Activated CD4-positive, alpha-beta T cell treated with anti-CD3 and anti-CD28 coated beads, Interleukin-2, amount 50 U/mL, for 4 hours (primary cell): ENCODE measurements at places on chromosomes 1 and 21.

- no peak for DNase-seq
These were observed 634 bp downstream of the MYCBP start for GRCh38 chr1:38872401-38873026.

DNA sequence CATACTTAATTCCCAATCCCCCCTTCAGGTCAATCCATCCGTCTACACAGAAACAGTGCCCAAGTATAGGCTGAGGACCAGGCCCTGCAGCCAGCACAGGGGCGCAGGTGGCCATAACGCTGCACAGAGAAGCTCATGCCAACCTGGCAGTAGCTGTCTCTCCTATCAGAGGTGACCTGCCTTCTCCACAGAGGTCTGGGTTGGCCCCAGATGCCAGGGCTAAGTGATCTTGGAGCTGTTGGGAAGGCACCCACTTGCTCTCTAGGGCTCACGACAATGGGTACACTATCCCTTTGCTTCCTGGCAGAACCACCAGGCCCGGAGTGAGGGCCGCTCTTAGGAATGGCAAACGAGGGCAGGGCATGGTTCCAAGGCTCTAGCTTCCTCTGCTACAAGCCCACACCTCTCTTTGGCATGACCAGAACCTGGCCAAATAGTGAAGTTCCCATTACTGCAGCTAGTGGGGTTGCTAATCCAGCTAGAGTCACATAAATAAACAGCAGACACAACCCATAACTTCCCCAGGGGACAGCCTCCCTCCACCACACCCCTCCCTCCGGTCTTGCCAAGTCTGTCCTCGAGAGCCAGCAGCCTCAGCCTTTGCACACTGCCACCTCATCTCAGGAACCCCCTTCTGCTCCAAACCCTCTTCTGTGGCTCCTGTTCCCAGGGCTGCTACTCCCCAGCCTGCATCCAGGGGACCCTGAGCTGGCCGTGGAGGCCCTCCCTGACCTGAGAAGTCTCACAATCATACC is 113.0 kb downstream of the GLIS1 start:
- no peak for DNase-seq

DNA sequence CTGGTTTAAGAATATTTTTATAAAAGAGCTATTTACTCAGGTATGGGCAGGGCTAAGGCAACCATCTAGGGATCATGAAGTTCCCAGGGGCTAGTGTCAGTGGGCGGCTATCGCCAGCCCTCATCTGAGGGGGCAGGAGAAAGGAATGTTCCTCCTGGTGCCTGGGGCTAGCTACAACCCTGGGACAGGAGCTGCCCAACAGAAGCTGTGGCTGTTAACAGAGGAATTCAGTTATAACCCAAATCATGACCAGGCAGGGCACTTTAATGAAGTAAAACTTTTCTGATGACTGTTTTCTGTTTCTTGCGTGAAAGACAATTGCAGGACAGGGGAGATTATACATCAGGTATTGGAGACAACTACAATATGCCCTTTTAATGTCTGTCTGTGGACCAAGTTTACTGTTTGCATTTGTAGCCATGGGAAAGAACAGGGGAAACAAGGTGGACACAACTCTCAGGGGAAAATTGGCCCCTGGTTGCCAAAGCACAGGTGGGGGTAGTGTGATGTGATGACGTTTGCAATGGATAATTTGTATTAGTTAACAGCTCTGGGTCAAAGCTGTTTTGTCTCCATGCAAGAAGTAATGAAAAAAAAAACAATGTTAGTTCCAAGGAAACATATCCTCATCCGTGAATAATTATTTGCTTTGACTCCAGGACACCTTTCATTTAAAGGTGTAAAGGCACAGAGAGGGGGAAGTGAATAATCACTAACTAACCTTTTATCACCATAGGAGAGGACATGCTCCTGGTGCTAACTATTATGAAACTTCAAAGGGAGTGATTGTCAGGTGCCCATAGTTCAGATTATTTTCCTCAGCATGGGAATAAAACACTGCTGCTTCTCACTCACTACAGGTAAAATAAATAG is 105.2 kb downstream of the TSEN15 start:
- DNase-seq: no peak

DNA sequence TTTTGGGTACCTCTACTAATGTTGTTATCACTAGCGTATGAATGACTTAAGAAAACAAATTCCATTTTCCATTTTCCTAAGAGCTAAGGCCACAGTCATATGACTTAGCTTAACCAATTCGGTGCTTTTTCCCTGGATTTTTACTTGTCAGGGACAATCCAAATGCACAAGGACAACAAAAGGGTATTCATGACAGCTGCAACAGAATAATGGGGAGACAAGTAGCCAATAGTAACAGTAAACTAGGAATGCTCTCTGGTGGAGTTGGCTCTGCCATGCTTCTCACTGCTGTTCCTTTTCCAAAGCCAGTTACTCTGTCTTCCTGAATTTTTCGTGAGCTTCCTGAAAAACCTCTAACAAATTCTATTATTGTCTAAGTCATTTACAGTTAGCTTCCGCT is 52.9 kb downstream of the LRRIQ3 start:
- no peak for DNase-seq

DNA sequence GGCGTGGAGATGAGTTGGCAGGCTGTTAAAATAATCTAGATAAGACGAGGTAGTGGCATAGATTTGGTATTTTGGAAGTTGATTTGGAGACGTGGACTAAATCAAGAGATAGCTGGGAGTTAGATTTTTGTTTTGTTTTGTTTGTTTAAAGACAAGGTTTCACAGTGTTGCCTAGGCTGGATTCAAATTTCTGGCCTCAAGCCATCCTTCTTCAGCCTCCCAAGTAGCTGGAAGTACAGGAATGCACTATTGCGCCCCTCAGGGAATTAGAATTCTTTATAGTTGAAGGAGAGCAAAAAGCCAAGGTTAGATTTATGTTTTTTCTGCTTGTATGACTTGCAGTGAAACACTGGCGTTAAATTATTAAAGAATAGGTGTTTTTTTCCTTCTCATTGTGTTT is 22.3 kb upstream of the SNRPE start:
- no peak for DNase-seq

DNA sequence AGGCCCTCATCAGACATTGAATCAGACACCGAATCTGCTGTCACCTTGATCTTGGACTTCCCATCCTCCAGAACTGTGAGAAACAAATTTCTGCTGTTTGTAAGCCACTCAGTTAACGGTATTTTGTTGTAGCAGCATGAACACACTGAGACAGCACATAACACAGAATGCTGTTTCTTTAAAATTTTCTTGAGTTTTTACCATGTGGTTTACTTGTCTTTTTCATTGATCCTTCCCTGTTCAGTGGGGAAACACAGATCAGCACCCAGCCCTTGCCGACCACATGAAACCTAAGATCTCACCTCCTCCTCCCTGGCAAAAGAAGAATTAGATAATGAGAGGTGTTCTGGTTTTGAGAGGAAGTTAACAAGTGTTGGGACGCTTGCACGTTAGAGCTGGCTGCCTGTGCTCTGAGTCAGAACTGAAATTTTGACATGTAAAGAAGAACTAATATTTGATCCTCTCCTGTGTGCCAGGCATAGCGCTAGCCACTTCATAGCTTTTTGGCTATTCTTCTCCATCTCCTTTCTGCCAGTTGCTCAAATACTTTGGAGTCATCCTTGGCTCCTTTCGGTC is 179.6 kb downstream of the DHRS3 start:
- peak; percentile 29 for DNase-seq

- DNase-seq: no peak
These were observed 207.8 kb upstream of the NRIP1 start for GRCh38 chr21:15272591-15272990.

DNA sequence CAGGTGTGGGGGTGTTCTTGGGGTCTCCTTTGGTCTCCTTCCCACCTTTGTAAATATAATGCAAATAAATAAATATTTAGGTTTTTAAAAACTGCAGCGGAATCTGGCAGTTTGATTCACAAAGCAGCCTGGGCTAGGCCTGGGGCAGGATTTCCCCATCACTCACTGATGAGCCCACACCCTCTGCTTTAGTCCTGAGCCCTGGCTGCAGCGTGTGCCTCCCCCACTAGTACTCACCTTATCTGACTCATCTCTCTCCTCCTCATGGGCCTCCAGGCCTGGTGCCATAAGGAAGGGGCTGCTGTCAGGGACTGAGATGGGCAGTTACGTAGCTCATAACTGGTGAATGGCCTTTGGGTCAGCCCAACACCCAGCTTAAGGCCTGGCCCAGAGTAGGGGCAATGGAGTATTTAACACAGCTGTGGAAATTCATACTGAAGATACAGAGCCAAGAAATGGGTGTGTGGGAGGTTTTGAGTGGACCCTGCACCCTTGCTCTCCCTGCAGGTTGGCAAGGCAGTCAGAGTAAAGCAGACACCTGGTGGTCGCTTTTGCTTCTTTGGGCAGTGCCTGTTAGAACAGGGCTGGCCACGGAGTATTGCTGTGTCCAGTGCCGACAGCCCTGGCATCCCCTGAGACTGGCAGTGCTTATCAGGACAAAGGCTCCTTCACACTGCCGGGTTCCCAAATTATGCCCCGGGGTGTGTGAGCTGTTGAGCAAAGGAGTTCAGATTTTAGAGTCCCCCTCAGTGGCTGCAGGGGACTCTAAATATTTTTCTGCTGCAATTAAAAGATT is 39.7 kb downstream of the AZIN2 start:
- DNase-seq: no peak

GRCh38 chr21:44742418-44743153 is 31.2 kb upstream of the TSPEAR start:
- DNase-seq: no peak

DNA sequence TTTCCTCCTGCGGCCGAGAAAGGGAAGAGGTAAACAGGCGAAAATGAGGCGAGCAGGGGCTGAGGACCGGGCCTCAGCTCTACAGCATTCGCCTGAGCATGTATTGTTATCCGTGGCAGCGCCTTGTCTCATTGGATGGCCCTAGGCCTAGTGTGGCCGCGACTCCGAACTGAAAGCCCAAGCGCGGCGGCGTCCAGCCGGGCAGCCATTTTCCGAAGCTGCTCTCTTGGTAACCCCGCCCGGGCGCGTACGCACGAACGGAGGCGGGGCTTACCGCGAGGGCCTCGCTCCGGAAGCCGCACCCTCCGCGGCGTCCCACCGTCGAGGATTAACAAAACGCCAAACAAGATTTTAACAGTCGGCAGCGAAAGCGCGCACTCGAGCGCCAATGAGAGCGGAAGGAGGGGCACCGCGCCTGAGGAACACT is 797 bp upstream of the USP1 start:
- DNase-seq: no peak
